Cerebellar nuclear complex (tissue), 1 donor: ENCODE measurements at places on chromosomes 11 and 22.
A peak's percentile ranks its signal among the peaks of the same experiment; 100 is the strongest.

DNA sequence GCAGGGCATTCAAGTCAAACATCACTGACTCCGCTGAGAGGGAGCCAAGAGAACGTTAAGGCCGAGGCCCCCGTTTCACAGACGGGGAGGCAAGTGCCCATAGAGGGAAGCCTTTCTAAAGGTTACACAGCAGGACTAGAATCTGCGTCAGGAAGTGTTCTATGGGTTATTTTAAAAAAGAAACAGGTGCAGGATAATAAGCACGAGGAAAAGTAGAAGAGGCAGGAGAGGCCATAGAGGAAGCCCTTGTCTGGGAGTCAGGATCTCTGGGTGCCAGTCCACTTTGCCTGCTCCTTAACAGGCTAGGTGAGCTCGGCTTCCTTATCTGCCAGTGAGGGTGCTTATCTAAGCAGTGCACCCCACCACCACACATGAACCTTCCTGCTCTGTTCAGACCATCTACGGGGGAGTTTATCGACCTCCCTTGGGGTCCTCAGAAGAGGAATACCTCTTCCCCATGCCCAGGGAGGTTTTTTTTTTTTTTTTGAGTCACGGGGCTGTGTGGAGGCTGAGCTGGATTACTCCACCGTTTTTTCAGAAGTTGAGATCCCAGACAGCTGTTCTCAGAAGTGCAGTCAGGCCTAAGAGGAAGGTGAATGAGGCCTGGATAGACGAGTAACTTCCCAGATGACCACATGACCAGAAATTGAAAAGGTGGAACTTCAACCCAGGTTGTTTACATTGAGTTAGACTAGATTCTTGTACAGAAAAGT lies 1.2 kb upstream of the FCHSD2 start:
- DNase-seq: no peak

GRCh38 chr11:118947091-118947490 lies 9.0 kb upstream of the UPK2 start:
- no peak for DNase-seq

DNA sequence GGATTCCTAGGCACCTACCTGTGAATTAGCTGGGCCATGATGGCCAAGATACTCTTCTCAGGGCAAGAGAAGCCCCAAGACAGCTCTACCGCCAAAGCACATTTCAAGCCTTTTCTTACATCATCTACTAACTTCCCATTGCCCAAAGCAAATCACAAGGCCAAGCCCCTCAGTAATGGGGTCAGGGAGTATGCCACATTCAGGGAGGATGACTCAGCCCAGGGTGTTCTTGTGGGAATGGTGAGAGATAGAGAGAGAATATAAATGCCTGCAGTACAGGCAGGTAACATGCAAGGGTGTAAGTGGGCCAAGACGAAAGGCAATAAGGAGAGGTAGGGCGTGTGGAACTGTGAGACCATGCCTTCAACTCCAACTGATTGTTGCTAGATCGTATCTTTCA lies 162.5 kb upstream of the ISX start:
- DNase-seq: no peak

- DNase-seq: no peak
These were observed 356.3 kb downstream of the FAT3 start for GRCh38 chr11:92580908-92581307.

DNA sequence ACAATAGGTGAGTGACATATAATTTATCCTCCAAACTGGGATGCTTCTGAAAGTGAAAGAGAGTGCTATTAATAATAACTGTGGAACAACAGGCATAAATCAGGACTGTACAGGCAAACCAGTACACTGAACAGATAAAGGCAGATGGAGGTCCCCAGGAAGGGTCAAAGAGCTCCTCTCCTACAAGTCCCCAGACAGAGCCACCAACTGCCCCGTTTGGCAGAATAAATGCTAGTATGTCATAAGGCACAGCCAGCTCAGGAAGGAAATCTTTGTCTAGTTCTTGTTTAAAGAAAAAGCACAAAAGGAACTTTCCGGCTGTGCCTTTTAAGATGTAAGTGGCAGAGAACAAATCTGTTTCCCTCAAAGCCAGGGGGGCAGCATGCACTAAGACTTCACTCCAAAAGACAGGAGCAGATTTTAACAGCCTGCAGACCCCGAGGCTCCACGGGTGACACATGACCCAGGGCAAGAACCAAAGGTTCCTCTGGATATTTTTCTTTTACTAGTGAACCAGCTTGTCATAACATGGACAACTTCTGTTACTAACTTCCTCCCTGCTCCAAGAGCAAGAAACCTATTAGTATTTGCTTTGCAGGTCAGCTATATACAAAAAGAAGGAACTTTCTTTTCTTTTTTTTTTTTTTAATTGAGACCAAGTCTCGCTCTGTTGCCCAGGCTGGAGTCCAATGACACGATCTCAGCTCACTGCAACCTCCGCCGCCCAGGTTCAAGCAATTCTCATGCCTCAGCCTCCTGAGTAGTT lies 50.2 kb downstream of the MYH9 start:
- DNase-seq: peak; percentile 72

- no peak for DNase-seq
These were observed 90.8 kb upstream of the TMEM45B start for GRCh38 chr11:129724866-129725265.

DNA sequence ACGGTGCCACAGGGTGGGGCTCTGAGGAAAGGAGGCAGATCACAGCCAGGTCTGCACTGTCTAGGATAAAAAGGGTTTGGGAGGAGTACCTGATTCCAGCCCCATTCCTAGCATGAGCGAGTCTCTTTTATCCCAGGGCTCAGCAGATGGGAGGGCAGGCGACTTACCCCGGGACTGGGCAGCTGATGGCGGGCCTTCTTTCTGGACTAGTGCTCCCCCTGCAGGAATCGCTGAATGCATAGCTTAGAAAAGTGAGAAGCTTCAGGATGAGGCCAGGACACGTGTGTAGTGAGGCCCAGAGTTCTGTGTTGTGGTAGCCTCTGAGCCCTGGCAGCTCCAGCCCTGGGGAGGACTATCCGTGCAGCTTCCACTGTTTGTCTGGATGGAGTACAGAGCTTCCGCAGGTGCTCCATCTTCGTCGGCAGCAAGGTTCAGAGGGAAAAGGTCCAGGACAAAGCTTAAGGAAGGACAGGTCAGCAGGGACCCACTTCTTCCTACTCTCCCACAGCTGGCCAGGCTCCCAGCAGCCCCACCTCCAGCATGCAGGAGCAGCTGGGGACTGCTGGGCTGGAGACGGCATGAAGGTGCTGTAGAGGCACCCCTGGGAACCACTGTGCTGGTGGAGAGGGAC lies 30.4 kb downstream of the COMMD9 start:
- DNase-seq: no peak

DNA sequence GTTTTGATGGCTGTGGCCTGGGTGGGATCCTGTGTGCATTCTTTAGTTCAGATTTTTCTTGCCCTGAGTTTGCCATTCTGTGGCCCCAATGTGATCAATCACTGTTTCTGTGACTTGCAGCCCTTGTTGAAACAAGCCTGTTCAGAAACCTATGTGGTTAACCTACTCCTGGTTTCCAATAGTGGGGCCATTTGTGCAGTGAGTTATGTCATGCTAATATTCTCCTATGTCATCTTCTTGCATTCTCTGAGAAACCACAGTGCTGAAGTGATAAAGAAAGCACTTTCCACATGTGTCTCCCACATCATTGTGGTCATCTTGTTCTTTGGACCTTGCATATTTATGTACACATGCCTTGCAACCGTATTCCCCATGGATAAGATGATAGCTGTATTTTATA lies 620 bp downstream of the OR4C16 start:
- DNase-seq: no peak
